ENCODE measurements at places on chromosomes 2 and 18. TPM values are rescaled to one million over a fixed set of nuclear protein-coding genes. Genes with fewer than 3 reads are reported as not detected.

Gene LGALSL
- 7.8 TPM for total RNA-seq

- no peak for DNase-seq
These were observed 9.7 kb downstream of the CNOT9 start for GRCh38 chr2:218578272-218578877.

Gene EMILIN1
- 45.0 TPM for total RNA-seq

Gene CHRND
- not detected for total RNA-seq

Gene CNGA3
- total RNA-seq = 0.47 TPM

Gene NT5DC4
- 0.56 TPM for total RNA-seq

Gene OXER1
- 0.96 TPM for total RNA-seq

DNA sequence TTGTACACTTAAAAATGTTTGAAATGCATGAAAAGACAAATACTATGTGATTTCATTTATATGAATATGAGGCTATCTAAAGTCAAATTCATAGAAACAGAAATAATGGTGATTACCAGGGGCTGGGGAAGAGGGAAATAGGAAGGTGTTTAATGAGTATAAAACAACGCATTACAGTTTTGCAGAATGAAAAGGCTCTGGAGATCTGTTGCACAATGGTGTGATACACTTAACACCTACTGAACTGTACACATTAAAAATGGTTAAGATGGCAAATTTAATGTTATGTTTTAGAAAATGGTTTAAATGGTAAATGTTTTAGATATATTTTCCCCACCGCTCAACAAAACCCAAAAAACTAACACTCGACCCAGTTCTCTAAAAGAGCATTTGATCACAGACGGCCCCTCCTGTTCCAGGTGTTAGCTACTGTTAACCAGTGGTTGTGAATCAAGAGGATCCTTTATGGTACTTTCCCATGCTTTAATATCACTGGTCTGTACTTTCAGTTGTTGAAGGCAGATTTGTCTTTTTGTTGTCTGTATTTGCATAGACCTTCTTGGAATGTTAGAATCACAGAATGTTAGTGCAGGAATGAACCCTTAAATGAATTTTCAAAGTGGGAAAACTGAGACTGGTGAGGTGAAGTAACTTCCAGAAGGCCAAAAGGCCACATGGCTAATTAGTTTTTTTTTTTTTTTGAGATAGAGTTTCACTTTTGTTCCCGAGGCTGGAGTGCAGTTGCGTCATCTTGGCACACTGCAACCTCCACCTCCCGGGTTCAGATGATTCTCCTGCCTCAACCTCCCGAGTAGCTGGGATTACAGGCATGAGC lies 10.2 kb downstream of the RAB10 start:
- no peak for DNase-seq

- DNase-seq = no peak
These were observed 165.7 kb downstream of the RTP5 start for GRCh38 chr2:242034996-242035814.

- no peak for DNase-seq
These were observed 231.9 kb downstream of the ZRANB3 start for GRCh38 chr2:135299165-135299564.

DNA sequence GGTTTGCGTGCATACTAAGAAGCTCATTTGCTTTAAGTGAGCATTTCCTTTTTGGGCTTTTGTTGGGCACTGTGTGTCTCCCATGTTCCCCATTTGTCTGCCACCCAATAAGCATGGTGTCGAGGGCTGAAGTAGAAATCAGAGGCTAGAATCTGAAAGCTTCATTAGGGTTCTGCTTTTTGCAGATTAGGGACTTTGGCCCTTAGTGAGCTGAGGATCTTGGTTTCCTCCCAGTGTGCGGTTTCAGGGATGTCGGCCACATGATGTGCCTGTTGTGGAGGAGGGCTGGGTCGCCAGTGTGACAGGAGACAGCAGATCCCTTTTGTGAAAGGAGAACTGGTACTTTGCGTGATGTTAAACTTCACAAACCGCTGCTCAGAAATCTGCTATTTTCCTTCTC lies 41.1 kb downstream of the PLEKHB2 start:
- no peak for DNase-seq

Gene WNT6
- 2.7 TPM for total RNA-seq

DNA sequence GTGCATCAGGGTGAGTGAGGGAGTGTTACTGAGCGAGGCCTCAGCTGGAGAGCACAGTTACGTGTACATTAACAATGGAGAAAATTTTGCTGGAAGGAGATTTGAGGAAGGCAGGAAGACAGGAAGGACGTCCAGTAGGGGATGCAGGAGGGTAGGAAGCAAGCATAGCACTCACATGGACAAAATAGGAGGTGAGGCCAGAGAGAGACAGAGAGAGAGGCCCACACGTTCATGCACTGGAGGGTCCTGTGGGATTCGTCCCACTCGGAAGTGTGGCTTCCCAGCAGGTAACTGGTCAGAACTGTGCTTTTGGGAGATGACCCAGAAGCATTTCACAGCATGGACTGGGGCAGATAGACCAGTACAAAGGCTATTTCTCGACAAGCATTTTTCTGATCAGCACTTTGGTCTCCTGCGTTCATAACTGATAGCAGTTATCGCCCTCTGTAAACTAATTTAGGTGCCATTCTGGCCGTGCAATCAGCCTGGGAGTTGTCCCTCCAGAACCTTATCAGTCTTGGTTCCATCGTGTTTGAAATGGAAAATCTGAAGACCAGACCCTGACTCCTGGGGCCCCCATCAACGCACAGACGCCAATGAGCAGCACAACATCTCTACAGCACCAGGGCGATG lies 5.7 kb downstream of the LCT start:
- no peak for DNase-seq

DNA sequence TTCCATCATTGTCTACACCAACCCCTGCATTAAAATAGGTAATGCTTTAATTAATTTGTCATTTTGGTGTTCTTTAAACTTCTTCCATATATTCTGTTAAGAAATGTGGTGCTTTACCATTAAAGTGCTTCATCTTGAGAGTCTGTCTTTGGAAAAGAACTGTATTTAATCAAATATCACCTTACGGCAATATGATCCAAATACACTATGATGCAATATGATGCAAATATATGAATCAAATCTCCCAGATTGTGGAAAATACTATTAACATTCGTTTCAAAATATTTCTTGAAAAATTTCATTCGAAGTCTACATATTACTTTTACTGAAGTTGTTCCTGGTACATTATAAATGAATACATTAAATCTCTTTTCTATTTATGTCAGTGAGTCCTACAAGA lies 23.0 kb downstream of the VPS4B start:
- DNase-seq = no peak

DNA sequence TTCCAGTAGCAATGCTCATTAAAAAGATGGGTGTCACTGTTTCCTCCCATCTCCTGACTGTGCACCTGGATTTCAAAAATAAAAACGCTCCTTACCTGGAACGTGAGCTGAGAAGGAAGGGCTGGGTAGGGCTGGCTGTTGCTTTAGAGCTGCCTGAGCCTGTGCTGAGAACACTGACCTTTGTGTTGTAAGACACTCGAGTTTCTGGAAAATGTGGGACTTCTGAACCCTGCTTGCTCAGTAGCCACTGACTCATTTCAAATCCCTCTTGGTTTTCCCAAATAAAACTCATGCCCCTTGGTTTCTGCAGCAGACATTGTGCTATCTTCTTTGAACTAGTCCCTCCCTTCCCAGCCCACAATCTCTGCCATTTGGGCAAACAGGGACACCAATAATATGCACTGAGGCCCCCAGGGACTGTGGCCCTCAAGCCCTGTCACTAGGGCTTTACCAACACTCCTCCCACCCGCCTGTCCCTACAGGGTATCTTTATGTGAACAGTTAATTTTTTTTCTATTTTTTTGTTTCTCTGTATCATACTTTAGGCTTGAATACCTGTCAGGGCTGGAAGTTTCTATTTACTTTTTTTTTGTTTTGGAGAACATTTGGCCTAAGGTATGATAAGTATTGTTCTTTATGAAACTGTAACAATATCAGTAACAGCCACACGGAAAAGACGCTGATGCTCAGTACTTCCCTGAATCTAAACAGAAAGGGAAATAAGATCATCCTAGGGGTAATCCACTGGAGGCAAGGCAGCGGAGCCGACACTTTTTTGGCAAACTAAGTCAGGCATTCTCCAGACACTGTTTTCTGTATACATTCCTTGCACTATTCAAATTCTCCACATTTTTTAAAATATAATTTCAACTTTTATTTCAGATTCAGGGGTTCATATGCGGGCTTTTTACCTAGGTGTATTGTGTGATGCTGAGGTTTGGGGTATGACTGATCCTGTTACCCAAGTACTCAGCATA lies 280.2 kb downstream of the STK39 start:
- no peak for DNase-seq

Gene ALPI
- not detected for total RNA-seq

Gene SAG
- total RNA-seq = not detected

DNA sequence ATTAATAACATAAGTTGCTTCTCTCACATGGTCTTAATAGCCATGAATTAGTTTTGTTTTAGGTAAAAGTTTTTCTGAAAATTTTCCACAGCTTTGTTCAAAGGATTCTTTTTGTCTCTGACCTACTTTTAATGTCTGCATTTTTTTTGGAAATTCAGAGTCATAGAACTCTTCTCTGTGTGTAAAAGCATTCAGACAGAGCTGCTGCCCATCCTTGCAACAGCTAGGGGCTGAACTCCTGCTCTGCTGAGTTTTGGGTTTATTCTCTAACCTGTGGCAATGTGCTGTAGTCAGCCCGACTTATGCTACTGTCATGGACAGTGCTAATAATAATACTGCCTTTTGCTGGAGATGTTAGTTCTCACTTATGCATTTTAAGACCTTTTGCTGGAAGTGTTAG lies 44.1 kb downstream of the RALBP1 start:
- no peak for DNase-seq

Gene ATP6V1C2
- 0.63 TPM for total RNA-seq

- no peak for DNase-seq
These were observed 195.6 kb downstream of the HRH4 start for GRCh38 chr18:24656050-24656449.

DNA sequence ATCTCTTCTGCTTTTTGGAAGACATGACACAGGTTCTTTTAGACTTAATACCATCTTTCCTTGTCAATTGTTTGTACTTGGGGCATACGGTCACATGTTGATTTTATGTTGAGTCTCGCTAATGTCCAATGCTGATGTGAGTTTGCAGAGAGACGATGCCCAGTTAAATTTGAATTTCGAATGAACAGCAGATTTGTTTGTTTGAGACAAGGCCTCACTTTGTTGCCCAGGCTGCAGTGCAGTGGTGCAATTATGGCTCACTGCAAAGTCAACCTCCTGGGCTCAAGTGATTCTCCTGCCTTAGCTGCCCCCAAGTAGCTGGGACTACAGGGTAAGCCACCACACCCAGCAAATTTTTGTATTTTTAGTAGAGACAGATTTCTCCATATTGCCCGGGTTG lies 473.5 kb downstream of the RIT2 start:
- no peak for DNase-seq

DNA sequence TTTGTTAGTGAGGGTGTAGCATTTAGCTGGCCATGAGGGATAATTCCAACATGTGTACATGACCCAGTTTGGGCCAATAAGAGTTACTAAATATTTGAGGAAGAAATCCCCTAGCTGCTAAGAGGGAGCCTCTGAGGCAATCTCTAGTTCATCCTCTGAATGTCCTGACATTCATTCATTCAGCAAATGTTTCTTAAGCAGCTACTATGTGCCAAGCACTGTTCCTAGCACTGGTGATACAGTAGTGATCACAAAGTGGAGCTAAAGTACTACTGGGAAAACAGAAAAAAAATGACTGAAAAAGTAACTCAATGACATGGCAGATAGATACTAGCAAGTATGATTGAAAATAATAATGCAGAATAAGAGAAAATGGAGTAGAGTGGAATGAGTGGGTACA lies 79.8 kb upstream of the PID1 start:
- DNase-seq = no peak

- no peak for DNase-seq
These were observed 15.8 kb downstream of the TSHZ1 start for GRCh38 chr18:75226286-75226955.

Gene CDH19
- 0.56 TPM for total RNA-seq

Gene IL1R1
- 280 TPM for total RNA-seq

GRCh38 chr2:201971531-201972228 lies 62.0 kb upstream of the FZD7 start:
- DNase-seq = no peak

DNA sequence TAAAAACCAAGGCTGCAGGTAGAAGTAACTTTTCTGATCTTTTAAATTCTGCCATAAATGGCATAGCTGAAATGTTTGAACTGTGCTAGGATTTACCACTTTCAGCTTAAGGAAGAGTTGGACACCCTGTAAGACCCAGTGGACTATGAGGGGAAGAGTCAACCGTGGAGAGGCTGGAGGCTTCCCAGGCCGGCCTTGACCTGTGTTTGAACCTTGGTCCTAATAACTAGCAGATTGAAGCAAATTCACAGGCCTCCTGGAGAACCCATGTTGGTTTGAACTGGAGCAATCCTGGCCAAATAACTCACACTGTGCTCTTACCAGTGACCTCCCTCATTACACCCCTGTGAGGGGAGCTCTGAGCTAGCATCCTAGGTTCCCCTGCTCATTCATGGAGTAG lies 87.2 kb upstream of the ALPP start:
- no peak for DNase-seq

- no peak for DNase-seq
These were observed 17.5 kb upstream of the RAB31 start for GRCh38 chr18:9690418-9691188.

GRCh38 chr2:20594957-20595356 lies 55.9 kb downstream of the HS1BP3 start:
- no peak for DNase-seq

DNA sequence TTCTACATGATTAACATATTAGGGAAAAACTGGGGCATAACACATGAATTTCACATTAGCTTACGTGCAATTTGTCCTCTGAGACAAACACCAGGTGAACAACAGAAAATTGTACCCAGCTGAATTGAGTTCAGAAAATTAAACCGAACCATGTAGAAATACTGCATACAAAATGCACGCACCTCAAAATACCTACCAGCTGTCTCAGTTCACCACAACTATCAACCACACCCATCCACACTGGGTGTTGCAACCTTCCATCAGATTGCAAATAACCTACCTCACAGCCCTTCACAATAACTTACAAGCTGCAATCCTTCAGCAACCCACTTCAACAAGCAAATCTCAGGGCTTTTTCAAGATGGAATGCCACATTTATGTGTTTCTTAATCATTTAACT lies 55.9 kb downstream of the UNC50 start:
- no peak for DNase-seq

GRCh38 chr2:218437969-218438368 lies 19.0 kb downstream of the VIL1 start:
- no peak for DNase-seq

- DNase-seq = no peak
These were observed 9.9 kb downstream of the OR6B3 start for GRCh38 chr2:240043279-240043989.

DNA sequence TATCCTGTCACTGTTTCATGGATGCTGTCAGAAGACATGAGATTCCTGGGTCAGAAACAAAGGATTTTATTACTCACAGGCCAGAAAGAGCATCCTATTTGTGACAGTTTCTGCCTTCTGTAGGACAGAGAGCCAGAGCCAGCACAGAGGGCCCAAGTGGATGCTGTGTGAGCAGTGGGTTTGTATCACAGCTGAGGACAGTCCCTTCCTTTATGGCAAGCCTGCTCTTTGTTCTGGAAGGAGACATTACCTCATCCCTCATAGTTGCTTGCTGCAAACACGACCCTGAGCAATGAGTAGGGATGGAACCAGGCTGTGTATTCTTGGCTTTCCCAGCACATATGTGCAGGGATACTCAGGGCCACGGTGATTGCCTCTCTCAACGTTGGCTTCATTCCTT lies 41.6 kb downstream of the ARHGEF4 start:
- DNase-seq = no peak

Gene LRP2
- total RNA-seq = 12.2 TPM

Gene ASB18
- total RNA-seq = not detected

- no peak for DNase-seq
These were observed 52.2 kb upstream of the CAB39 start for GRCh38 chr2:230660294-230661060.

Gene LCT
- total RNA-seq = not detected
